ENCODE measurements at places on chromosomes 13 and 19.

DNA sequence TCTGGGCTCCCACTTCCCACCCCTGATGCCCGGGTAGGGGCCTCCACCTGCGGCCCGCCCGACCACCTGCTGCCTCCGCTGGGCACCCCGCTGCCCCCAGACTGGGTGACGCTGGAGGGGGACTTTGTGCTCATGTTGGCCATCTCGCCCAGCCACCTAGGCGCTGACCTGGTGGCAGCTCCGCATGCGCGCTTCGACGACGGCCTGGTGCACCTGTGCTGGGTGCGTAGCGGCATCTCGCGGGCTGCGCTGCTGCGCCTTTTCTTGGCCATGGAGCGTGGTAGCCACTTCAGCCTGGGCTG, 7.9 kb downstream of the DBP start:
- no peak for DNase-seq

DNA sequence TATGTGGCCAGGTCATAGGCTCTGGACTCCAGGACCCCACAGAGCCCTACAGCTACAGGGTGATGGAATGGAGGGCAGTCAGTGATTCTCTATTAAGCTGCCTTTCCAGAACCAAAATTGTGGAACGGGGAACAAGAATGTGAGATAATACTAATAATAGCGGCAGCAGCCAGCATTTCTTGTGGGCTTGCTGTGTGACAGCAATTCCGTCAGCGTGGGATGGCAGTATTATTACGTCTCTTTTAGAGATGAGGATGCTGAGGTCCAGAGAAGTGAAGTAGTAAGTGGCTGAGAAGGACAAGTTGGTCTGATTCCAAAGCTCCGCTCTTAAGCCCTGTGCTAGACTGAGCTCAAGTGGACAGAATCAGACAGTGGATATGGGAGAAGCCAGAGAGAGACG, 24.4 kb downstream of the GRIK5 start:
- DNase-seq, result no peak

GRCh38 chr13:26991508-26992181, 180.0 kb downstream of the USP12 start:
- no peak for DNase-seq

- no peak for DNase-seq
Measured at GRCh38 chr13:31092646-31093045, 69.1 kb downstream of the HSPH1 start.

GRCh38 chr13:50099473-50099872, 84.2 kb downstream of the KCNRG start:
- DNase-seq, result no peak

- no peak for DNase-seq
Measured at GRCh38 chr13:20390526-20391175, 135.0 kb downstream of the CRYL1 start.

- DNase-seq, result no peak
Measured at GRCh38 chr13:74929436-74929835, 552.5 kb downstream of the TBC1D4 start.

GRCh38 chr13:37047032-37047431, 12.5 kb downstream of the SUPT20H start:
- no peak for DNase-seq

- DNase-seq, result no peak
Measured at GRCh38 chr13:42312817-42313431, 41.0 kb downstream of the AKAP11 start.

DNA sequence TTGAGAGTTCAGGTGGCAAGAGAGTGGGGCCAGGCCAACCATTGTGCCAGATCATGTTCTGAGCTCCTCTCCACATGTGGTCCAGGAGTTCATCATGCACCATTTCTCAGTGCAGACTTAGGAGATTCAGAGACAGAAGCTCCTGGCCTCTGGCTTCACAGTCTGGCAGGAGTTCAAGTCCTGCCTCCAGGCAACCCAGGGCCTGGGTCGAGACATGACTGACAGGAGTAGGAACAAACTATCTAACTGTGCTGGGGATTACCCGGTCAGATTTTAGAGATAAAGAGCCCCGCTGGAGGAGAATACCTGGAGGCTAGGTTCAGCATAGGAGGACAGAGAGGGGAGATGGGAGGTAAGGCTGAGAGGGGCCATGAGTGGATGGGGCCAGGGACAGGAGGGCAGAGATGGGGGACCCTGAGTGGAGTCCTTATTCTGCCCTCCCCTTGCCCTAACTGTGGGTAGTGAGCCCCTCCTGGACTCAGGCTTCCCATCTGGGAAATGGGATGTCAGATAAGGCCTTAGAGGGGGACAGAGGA, 906 bp upstream of the CYP4F11 start:
- no peak for DNase-seq

DNA sequence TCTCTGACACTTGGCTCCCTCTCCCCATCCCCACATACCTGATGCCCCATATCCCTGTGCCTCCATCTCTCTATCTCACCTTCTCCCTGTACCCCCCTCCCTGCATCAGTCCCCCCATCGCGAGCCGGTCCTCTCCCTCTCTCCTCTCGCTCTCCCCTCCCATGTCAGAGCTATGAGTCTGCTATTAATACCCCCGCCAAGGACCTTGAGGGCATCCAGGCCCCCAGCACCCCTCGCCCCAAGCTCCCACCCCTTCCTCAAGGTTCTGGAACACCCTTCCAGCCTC, 1.6 kb downstream of the GRIN2D start:
- DNase-seq, result no peak

DNA sequence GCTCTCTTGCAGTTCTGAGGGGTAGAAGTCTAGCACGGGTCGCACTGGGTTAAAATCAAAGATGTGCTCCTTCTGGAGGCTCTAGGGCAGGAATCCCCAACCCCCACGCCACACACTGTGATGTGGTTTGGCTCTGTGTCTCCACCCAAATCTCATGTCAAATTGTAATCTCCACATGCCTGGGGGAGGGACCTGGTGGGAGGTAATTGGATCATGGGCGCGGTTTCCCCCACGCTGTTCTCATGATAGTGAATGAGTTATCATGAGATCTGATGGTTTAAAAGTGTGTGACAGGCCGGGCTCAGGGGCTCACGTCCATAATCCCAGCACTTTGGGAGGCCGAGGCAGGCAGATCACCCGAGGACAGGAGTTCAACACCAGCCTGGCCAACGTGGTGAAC, 26.6 kb upstream of the CALM3 start:
- no peak for DNase-seq

DNA sequence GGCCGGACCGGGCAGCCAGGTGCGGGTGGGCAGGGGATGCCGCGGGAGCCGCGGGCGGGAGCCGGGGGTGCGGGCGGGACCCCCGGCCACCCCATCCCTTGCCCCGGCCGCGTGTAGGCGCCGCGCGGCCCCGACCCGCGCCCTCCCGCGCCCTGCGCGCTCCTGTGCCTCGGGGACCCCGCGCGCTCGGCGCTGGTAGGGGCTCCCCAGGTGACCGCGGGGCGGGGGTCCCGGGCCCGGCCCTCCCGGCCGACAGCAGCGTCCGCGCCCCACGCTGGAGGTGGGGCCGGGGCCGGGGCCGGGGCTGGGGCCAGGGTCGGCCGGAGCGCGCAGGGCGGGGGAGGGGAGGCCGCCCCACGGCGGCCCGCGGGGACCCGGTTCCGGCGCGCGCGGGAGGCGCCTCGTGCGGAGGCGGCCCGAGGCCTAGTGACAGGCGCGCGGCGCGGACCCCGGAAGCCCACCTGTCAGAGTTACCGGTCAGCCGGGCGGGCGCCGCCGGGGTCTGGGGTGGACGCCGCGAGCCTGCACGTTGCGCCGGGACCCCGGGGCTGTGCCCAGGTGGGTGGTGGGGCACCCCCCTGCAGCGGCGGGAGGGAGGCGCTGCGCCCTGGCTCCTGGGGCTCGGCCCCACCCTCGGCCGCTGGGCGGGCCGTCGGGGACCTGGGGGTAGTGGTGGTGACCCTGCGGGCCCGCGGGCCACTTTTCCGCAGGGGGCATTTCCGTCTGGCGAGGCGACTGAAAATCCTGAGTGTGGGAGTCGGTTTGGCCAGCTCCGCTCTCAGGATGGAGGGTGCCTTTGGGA, 518 bp downstream of the TFDP1 start:
- no peak for DNase-seq

- DNase-seq, result no peak
Measured at GRCh38 chr13:32086791-32087441, 55.3 kb downstream of the FRY start.

DNA sequence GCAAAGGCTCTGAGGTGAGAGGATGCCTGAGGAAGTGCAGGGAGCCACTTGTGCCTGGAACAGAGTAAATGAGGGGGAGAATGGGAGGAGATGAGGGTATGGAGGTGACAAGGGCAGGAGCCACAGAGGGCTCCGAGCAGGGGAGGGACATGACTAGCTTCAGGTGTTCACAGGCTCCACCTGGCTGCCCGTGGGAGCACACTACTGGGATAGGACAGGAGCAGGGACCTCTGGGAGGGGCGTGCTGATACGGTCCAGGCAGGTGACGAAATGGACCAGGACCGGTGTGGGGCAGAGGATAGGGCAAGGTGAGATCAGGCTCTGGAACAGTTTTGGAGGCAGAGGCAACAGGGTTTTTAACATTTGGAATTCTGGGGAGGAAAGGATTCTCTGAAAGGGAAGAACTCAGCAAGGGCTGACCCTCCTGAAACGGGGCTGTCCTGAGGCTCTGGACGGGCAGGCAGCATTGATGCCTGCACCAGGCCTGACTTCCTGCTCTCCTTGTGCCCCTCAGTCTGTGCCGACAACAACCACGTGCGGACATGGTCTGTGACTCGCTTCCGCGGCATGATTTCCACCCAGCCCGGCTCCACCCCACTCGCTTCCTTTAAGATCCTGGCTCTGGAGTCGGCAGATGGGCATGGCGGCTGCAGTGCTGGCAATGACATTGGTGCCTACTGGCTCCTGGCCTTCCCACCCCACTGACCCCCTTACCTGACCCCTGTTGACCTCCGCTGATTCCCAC, 11.6 kb downstream of the SHKBP1 start:
- DNase-seq, result peak; percentile 5

DNA sequence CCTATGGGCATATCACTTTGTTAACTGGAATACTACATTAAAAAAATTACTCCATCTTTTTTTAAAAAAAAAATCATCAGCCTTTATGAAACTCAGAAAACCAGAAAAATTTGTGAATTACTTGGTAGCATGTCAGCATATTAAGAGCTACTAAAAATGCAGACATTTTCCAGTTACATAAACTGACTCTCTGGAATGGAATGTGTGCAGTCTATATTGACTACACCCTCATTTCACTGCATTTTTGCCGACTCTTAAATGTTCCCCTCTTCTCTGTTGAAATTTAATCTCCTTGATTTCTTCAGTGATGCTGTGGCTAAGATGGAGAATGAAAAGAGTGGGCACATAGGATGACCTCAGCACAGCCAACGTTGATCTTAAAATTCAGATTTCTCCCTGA, 393.8 kb downstream of the ITGBL1 start:
- DNase-seq, result no peak

DNA sequence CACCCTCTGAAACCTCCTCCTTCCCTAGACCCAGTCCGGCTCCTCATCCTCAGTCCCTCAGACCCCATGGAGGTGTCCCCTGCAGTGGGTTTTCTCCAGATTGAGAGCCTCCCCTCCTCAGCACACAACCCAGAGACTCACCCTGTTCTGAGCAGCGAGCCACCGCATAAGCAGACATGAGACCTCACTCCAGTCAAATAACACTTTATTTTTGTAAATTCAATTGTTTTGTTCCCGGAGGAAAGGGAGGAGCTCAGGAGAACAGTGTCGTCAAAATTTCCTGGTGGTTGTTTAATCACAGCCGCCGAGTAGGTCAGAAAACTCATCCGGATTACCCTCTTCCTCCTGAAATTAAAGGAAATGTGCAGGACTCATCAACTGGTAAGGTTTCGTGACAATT, 57.5 kb downstream of the ERICH4 start:
- DNase-seq, result no peak

DNA sequence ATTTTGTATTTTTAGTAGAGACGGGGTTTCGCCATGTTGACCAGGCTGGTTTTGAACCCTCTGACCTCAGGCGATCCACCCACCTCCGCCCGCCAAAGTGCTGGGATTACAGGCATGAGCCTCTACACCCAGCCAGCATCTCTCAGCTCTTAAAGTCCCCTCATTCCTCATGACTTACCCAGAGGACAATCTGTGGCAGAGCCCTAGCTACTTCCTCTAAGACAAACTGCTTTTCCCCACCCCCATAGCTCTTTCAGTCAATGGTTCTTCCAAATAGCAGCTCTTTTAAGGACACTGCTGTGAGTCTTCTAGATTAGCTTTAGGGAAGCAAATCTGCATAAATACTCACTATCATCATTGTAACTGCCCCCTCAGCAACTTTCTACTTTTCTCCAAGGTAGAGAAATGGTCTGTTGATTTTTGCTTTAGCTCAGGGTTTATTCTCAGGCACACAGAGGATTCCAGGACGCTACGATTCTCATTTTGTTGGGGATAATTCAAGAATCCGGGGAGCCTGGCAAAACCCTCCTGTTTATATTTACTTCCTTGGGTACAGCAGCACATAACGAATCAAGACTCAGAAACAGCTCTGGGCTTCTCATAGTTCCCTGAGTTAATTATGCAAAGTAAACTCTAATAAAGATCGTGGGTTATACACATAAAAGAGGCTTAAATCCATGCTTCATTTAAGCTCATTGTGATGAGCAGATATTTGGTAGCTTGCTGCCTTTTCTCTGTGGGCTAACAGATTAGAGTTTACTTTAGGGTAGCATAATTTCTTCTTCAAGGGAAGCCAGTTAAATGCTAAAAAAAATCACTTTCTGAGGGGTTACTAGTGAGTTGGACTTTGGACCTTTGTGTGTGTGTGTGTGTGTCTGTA, 357.4 kb downstream of the TDRD3 start:
- DNase-seq, result peak; percentile 25

- DNase-seq, result no peak
Measured at GRCh38 chr19:18842166-18842565, 10.4 kb downstream of the UPF1 start.

DNA sequence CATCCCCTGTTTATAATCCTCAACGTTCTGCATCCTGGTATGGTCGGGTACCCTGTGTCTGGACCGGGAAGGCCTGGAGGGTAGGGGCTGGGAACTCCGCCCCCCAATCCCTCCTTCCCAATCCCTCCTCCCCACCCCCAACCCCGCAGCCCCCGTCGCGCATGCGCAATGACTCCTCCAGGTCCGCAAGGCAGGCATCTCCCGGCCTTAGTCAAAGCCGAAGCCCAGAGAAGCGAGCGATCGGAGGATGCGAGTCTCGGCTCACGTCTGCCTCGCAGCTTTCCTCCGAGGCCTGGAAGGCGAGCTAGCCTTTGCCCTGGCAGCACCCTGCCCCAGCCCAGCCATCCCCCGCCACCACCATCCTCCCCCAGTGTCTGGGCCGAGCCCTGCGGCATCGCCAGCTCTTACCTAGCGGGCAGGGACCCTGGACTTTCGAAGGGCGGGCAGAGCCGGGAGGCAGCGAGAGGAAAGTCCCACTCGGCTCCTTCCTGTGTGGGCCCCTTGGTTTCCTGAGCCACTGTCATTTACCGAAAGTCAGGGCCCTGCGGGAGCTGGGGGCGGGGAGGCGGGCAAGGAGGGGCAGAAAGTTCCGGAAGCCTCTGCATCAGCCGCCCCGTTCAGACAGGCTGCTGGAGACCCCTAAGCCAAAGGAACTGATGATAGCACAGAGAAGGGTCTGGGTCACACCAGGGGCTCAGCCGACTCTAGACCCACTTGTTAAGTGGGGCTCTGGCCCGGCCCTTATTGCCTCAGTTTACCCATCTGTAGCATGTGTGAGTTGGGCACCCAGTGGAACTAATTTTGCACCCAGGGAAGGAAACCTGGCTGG, at the start of gene JAK3:
JAK3 (minus strand) TSS at position 445 of the 829 bp plus-strand sequence. CDS start 3,565 bp downstream, outside the sequence.
- DNase-seq, result peak; percentile 67

All from ELF-1 (cell line).